ENCODE measurements at places on chromosomes 12 and 14. TPM values are rescaled to one million over a fixed set of nuclear protein-coding genes. Genes with fewer than 3 reads are reported as not detected.

The KRT7 gene
- total RNA-seq: not detected

DNA sequence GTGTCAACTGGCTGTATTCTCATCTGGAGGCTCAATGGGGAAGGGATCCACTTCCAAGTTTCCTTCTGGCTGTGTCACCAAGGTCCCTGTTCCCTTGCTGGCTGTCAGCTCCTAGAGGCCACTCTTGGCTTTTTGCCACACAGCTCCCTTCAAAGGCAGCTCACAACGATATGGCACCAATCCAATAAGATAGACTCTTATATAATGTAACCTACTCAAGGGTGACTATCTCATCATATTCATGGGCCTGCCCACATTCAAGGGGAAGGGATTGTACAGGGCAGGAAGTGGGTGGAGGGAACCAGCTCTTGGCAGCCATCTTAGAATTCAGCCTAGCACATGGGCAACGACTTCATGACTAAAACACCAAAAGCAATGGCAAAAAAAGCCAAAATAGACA, 98.7 kb upstream of the PLXNC1 start:
- no peak for DNase-seq

- no peak for DNase-seq
Measured at GRCh38 chr14:99374964-99375363, 103.0 kb upstream of the BCL11B start.

The GLS2 gene
- not detected for total RNA-seq

GRCh38 chr12:88600272-88600671, 20.0 kb upstream of the KITLG start:
- DNase-seq: no peak

GRCh38 chr12:52687497-52688385, 7.5 kb upstream of the KRT1 start:
- no peak for DNase-seq

DNA sequence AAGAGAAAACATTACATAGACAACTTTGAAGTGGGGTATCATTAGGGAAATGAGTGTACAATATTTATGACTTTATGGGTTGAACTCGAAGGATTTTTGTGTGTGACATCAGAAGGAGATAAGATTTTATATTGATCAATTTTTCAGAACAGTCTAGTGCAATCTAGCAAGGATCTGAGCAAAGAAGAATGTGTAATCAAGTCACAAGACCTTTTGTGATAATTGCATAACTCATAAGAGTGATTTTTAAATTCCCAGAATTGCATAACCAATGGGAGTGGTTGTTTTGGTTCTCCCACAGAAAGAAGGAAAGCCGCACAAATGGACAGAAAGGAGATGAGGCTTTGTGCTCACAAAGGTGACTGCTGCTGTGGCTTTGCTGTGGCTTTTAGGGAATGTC, 441.8 kb upstream of the FLRT2 start:
- no peak for DNase-seq

DNA sequence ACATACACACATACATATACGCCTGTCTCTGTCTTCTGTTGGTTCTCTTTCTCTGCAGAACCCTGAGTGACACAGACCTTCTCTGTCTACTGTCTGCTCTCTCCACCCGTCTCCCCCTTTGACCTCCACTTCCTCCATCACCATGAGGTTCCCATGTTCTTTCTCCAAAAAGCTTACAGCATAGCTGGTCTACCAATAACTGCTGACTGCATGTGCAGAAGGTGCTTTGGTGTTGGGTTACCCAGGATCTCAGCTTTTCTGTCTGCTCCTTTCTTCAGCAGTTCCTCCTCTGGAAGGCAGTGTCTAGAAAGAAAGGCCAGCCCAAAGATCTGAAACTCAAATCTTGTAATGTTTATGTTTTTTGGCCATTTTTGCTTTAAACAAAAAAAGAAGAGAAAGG, 125.6 kb downstream of the SMOC1 start:
- DNase-seq: no peak

Measured in OCI-LY7 (cell line).